Adipose tissue (tissue), 3 donors: ENCODE measurements at places on chromosomes 11 and 22. TPM values are rescaled to one million over a fixed set of nuclear protein-coding genes. Genes with fewer than 3 reads are reported as not detected.

PKDREJ gene
- polyA plus RNA-seq, result 0.03 TPM

OR56A1 gene
- not detected for polyA plus RNA-seq

ANKK1 gene
- 0.12 TPM for polyA plus RNA-seq

MIOX gene
- polyA plus RNA-seq, result not detected

SPDYC gene
- not detected for polyA plus RNA-seq

WT1 gene
- 27.1 TPM for polyA plus RNA-seq
